Effector memory CD4-positive, alpha-beta T cell (primary cell): ENCODE measurements at places on chromosomes 3 and 15.

GRCh38 chr3:152706991-152707713 is 127.8 kb upstream of the P2RY1 start:
- DNase-seq = no peak

- no peak for DNase-seq
Measured at GRCh38 chr3:153704115-153704514, 417.1 kb upstream of the ARHGEF26 start.

DNA sequence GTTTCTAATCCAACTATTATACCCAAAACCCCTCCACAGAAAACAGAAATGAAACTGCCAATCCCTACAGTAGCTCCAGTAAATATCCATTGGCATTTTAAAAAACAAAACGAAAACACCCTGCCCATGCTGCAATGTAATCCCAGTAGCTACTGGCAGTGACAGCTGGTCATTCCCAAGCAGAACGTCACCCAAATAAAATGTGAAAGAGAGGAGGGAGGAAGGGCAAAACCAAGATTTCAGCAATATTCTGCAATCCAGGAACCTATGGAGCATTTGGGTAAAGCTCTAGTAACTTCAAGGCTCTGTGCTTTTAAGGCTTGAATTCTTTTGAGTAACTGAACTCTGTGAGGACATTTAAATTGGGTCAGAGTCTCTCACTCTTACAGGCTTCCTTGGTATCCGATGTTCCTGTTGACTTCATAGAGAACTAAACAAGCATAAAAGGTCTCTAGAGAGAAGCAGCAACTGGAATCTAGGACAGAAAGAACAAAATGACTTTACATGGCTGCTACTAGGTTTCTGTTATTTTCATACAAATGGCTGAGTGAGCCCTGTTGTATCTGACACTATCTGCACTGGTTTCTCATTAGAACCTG is 136.2 kb downstream of the TNIK start:
- DNase-seq = no peak

- no peak for DNase-seq
Measured at GRCh38 chr3:127535901-127536829, 54.4 kb downstream of the TPRA1 start.

DNA sequence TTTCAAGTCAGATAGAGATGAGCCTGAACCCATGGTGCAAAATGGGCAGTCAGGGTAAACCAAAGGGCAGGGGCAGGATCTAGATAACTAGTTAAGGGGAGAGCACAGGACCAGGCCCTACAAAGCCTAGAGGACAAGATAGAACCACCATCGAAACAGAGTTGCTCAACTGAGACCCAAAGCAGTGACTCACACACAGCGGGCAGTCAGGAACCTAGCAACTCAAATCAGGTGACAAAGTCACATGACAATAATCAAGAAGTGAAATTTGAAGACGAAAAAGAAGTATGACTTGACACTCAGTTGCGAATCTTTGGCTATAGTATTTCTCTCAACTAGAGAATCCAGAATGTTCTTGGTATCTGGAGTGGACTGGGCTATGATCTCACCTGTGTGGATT is 136.0 kb upstream of the PTPRG start:
- no peak for DNase-seq

- DNase-seq = no peak
Measured at GRCh38 chr3:19711160-19711782, 222.7 kb downstream of the EFHB start.

GRCh38 chr3:65497846-65498245 is 540.9 kb downstream of the MAGI1 start:
- no peak for DNase-seq

DNA sequence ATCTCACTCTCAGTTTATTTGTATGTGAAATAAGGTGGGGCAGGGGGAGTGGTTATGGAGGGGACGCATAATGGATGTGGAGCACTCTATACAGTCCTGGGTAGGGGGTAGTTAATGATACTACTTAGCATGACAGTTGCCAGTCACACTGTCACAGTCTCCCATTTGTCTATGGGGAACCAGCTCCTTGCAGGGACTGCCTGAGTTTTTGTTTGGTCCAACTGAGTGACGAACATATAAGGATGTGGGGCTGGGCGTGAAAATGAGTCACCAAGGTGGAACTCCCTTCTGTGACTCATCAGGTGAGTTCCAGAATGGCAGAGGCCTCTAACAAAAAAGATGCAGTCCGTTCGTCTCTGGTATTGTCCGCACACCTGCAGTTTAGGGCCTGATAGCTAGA is 235.3 kb upstream of the ST8SIA2 start:
- DNase-seq = peak; percentile 3
